ENCODE measurements at places on chromosomes 3 and 15. TPM values are rescaled to one million over a fixed set of nuclear protein-coding genes. Genes with fewer than 3 reads are reported as not detected.

GRCh38 chr3:195139091-195139875 lies 131.7 kb downstream of the XXYLT1 start:
- no peak for DNase-seq

GRCh38 chr15:88711806-88712205 lies 73.0 kb downstream of the ISG20 start:
- no peak for DNase-seq

DNA sequence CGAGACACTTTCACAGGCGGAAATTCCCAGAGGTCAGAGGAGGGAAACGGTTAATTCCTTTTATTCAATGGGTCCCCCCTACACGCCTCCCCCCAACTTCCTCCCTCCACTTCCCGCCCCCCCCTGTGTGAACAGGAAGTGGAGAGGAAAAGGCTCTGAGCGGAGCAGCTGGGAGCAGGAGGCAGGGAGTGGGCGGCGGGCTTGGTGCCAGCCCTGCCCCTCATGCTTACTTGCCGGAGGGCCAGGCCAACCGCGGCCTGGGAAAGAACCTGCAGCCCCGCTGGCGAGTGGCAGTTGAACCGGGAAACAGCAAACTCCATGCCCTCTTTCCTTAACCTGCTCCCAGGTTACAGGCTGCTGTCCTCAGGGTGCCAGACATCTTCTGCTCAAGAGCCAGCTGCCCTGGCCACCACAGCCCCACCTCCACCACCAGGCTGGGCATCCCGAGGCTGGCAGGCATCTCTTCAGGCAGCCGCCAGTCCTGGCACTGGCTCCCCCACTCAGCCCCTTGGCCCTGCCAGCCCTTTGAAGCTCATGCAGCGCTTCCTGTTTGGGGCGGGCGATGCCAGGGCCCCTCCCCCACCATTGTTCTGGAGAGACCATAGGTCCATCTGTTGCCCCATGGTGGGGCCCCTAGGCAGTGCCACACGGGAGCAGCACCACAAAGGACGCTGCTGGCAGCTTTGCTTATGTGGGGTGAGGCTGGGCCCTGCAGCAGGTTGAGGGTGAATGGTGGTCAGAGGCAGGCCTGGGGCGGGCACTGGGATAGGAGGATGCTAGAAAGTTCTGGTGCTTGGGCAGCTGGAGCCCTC lies 12.9 kb downstream of the VPS18 start:
- DNase-seq = no peak

- DNase-seq = no peak
Observed at GRCh38 chr15:71071529-71071928, 43.7 kb upstream of the THSD4 start.

DNA sequence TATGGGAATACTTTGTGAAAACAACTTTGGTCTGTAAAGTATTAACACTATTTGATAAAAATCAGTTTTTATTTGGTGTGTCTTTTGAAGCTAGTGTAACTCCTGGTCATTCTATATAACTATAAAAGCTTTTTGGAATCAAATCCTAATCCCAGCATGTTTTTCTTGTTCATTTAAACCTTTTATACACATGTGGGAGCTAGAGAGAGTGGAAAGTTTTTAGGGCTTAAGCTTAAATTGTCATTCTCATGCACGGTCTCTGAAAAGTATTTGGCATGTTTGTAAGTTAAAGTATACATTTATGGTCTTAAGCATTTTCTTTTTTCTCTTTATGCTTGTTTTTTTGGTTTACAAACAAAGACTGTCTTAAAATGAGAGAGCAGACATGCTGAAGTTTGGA lies 83.4 kb upstream of the RARB start:
- no peak for DNase-seq

COMMD4 gene
- 53.0 TPM for total RNA-seq

CCDC33 gene
- total RNA-seq = 10.2 TPM

UBA7 gene
- 162 TPM for total RNA-seq

FAM81A gene
- total RNA-seq = 7.3 TPM

All from ureter (tissue), 1 donor.